ENCODE measurements at places on chromosomes 16 and 17.

DNA sequence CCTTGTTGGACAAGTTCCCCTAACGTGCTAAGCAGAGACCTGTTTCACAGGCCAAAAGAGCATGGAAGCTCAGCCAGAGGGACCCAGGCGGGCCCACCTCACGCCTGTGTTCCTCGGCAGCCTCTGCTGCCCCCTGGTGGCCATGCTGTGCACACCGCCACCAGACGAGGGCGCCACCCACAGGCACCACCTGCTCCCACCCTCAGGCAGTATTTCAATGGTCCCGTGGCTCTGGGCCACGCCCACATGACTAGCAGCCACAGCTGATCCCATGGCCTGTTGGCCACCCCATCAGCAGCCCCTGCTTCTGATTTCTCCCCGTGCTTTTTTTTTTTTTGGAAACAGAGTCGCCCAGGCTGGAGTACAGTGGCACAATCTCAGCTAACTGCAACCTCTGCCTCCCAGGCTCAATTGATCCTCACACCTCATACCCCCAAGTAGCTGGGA lies 18.9 kb downstream of the MPG start:
- DNase-seq = peak; percentile 93

GRCh38 chr17:42342242-42343008 lies 45.8 kb downstream of the STAT3 start:
- DNase-seq = peak; percentile 85

DNA sequence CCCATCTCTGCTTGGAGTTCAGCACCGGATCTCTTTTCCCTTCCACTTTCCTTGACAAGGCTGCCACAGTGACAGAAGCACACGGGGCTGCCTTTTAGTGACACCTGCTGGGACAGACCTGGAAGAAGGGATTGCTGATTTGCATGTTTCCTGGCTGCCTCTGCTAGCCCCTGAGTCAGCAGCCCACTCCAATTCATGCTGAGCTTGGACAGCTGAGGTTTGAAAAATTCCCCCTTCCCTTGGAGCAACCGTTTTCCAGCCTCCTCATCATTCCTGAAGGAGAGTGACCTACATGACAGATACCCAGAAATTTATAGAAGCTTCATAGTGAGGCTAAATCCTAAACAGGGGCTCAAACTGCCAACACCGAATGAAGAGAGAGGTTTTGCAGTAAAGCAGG lies 18.8 kb upstream of the RBL2 start:
- DNase-seq = no peak

- DNase-seq = peak; percentile 51
These were observed 684 bp upstream of the NUDT16L1 start for GRCh38 chr16:4692460-4693295.

DNA sequence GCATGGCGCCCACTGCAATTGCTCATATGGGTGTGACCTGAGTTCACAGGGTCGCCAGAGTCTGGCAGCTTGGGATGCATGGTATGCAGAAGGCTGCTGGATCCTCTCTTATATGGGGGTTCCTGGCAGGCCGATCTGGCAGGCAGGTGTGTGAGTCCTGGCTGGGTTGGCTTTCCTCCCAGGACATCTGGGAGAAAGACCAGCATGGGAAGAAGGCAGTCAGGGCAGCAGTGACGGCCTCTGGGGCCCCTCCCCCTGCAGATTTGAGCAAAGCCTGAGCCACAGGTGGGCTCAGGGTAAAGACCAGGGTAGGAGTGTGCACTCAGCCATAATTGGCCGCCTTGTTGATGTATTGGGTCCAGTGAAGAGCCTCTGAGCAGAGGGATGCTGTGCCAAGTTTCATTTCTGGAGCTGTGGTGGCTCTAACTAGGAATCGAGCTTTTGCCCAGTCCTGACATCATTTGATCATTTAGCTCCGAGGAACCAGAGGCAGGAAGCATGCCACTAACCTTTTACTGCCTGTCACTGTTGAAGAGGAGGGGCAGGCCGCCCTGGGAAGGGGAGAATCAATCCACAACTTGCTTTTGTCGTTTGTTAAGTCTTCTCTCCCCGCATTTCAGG lies 174.3 kb downstream of the CCDC182 start:
- no peak for DNase-seq

GRCh38 chr16:18839555-18839954 lies 38.2 kb upstream of the ARL6IP1 start:
- DNase-seq = no peak

DNA sequence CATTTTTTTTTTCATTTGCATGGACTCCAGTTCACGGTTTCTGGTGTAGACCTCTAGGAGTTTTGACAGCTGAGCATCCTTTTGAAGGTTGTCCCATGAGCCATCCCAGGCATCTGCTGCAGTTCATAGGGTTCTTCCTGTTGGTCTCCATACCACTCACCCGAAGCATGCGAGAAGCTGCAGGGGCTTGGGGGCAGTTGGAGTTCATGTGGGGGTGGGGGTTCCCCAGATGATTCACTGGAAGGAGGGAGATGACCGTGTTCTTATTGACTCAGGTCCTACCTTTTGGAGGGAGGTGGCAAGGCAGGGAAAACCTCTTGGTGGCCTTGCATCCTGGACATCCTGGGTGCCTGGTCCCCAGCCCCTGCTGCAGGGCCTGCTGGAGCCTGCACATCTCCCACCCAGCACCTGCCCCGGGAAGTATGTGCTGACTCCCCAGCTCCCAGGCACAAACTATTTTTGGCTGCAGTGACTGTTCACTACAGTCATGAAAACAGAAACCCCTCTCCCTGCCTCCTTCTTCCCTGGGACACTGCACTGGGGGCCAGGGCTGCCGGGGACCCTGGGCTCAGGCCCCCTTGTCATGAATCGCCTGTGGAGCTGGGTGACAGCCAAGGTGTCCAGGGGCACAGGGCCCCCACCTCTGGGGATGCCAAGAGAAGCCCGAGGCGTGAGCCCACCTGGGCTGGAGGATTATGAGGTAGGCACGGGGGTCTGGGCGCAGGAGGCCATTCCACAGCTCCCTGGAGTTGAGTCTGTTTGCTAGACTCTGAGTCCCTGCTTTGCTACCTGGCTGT lies 64.9 kb upstream of the LGALS9 start:
- DNase-seq = no peak

DNA sequence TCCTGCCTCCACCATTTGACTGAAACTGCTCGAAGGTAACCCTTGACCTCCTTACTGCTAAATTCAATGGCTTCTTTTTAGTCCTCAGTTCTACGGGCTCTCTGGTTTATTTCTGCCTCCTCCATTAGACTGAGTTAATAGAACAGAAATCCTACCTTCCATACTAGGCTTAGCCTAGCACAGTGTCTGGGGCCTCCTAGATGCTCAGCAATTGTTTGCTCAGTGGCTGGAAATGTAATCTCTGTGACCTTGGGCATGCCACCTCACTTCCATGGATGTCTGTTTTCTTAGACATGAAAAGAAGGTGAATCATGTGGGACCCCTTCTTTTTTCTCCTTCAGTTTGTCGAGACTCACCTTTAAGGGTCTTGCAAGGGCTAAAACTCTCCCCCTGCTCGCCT lies 19.7 kb downstream of the NXPH3 start:
- DNase-seq = no peak

DNA sequence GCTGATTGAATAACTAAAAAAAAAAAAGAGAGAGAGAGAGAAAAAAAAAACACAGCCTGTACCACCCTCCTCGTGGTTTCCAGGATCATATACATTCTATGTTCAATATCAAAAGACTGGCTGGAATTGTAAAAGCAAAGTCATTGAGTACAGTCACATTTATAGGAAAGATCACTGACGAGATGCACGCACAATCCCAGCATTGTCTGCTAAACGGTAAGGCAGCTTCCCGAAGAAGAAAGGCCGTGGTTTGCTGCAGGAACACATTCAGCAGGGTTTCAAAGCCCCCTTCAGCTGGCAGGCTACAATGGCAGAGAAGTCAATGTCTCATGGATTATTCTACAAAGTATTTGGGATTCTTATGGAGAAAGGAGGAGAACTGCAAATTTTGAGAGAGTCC lies 9.3 kb downstream of the NQO1 start:
- DNase-seq = no peak

GRCh38 chr17:71926746-71927398 lies 193.9 kb upstream of the SOX9 start:
- no peak for DNase-seq

- no peak for DNase-seq
These were observed 15.2 kb downstream of the ZFHX3 start for GRCh38 chr16:73032541-73033270.
